Fibroblast of skin of right biceps (primary cell): ENCODE measurements at places on chromosomes 6 and 20.
A peak's percentile ranks its signal among the peaks of the same experiment; 100 is the strongest.

DNA sequence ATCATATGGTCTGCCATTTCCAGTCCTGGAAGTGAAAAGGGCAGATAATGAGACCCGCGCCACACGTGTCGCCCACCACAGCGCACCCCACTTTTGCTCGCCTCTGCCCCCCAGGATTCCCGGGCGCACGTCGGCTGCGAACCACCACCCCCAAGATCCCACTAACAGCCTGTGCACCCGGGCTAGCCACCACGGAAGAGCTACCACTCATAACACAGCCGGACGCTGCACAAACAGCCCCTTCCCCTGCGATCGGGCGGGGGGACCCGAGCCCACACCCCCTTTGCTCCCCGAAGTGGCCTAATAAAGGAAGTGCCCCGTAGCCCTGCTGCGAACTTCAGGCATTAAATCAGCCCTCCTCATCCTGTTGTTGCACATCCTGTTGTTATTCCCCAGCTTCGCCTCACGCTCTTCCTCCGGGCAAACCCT, 506 bp downstream of the CITED2 start:
- DNase-seq, result no peak

DNA sequence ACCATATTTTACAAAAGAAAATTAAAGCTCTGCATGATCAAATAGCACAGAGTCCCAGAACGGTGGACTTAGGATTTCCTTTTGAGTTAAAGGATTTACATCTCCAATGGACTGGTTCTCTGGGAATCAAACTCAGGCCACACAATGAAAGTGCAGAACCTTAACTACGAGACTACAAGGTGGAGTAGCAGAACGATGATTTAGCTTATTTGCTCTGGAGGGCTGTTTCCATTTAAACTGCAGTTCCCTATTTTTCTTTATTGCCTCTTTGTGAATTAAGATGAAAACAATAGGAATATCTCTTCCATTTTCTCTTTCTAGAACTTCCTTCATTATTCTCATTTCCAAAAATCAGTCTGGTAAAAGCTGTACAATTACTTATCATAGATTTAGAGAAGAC, 65.7 kb downstream of the TFAP2B start:
- no peak for DNase-seq

GRCh38 chr6:167073679-167074274, 49.1 kb upstream of the CCR6 start:
- no peak for DNase-seq

DNA sequence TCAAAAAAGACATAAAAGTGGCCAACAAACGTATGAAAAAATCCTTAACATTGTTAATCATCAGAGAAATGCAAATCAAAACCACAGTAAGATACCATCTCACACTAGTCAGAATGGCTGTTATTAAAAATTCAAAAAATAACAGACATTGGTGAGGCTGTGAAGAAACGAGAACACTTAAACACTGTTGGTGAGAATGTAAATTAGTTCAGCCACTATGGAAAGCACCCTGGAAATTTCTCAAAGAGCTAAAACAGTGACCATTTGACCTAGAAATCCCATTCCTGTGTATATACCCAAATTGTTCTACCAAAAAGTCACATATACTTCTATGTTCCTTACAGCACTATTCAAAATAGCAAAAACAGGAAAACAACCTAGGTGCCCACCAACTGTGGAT, 24.9 kb upstream of the NT5E start:
- DNase-seq, result no peak

DNA sequence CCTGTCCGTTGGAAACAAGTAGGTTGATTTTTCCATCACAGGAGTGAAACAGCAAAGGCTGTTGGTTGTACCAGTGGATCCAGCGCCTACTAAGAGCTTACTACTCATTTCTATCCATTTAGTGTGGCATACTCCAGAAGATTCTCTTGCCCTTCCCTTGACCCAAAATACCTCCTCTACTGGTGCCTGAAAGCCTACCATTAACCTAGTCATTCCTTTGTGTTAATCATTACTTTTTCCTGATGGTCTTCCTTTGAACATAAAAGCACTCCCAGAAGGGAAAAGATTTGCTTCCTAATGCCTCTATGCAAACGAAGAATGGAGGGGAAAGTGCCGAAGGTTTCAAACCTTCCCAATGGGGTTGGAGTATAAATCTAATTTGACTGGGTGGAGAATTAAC, 123.3 kb downstream of the QRSL1 start:
- DNase-seq, result no peak

- DNase-seq, result no peak
These were observed 194.6 kb downstream of the EPM2A start for GRCh38 chr6:145540741-145541140.

- DNase-seq, result peak; percentile 18
These were observed 67.0 kb downstream of the IYD start for GRCh38 chr6:150435832-150436231.

- no peak for DNase-seq
These were observed 49.1 kb downstream of the SYTL3 start for GRCh38 chr6:158698931-158699330.

- DNase-seq, result no peak
These were observed 115.1 kb downstream of the MAN1A1 start for GRCh38 chr6:119234457-119234856.

- no peak for DNase-seq
These were observed 106.3 kb downstream of the OGFRL1 start for GRCh38 chr6:71394926-71395325.

DNA sequence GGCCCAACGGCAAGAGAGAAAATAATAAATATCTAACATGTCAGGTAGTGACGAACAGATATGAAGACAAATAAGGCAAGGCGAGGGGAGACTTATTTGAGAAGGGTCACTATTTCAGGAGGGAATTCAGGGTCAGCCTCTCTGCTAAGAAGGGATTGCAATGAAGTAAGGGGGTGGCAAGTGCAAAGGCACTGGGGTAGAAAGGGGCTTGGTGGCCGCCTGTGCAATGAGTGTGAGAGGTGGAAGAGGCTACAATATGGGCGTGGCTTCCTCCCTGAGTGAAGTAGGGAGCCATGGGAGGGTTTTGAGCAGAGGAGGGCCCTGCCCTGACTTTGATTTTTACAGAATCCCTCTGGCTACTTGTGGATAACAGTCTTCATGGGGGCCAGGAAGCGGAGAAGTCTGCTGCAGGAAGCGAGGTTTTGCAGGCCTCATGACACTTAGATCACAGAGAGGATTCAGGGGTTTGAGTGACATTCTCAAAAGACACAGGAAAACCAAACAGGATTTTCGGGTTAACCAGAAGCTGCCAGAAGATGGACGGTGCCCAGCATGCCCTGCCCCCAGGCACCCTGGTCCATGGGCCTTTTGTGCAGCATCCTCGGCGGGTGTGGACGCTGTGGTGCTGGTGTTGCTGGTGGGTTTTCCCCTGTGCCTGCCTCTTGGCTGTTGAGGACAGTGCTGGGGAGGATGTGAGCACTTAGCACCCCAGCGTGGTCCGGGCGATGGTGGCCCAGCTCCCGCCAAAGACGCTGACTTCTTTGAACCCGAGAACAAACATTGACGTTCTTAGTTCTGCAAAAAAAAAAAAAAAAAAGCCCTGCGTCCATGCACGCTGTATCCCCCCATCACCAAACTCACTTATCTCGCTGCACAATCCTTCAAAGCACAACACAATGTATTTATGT, 124.2 kb upstream of the PTPN1 start:
- no peak for DNase-seq

- no peak for DNase-seq
These were observed 286.2 kb downstream of the FARS2 start for GRCh38 chr6:5547556-5547955.

DNA sequence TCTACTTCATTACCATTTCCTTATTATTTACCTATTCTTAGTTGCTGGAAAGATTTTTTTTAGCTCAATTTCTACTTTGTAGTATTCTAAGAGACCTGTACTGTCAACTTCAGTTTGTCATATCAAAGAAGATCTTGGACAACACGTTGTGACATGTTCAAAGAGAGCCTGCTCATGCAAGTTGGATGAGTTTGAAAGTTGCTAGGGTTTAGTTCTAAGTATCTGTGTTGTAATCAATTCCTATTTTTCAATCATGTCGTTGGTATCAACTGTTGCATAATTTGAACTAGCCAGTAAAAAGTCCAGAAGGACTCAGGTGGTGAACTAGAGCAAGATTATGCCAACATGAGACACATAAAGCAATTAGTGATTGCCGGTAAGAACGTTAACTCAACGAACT, 30.2 kb downstream of the PKIB start:
- no peak for DNase-seq

DNA sequence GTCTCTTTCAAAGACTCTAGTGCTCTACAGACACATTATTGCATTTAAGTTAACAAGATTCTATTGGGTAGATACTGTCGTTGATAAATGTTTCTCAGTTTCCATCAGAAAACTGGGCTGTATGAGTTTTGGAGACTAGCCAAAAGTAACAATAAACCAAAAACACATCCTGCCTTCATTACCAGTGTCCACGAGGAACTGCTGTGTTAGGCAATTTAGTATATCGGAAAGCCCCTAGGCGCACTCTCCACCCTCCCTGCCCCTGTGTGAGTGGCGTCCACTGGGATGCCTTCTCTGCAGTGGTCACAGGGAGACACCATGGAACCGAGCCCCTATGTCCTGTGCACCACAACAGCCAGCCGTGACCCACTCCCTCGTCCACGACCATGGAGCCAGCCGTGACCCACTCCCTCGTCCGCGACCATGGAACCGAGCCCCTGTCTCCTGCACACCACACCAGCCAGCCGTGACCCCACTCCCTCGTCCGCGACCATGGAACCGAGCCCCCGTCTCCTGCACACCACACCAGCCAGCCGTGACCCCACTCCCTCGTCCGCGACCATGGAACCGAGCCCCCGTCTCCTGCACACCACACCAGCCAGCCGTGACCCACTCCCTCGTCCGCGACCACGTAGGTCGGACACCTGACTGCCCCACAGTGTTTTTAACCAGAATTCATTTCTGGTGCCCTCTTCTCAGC, 35.3 kb downstream of the DLL1 start:
- DNase-seq, result no peak

- DNase-seq, result no peak
These were observed 601.9 kb downstream of the HTR1B start for GRCh38 chr6:76861403-76861802.

- DNase-seq, result no peak
These were observed 7.1 kb downstream of the CASP8AP2 start for GRCh38 chr6:89836639-89837222.

GRCh38 chr6:107330168-107330567, 129.2 kb downstream of the PDSS2 start:
- DNase-seq, result no peak
